ENCODE measurements at places on chromosomes 2 and 18.

- no peak for DNase-seq
Observed at GRCh38 chr2:47592381-47592780, 189.4 kb downstream of the MSH2 start.

DNA sequence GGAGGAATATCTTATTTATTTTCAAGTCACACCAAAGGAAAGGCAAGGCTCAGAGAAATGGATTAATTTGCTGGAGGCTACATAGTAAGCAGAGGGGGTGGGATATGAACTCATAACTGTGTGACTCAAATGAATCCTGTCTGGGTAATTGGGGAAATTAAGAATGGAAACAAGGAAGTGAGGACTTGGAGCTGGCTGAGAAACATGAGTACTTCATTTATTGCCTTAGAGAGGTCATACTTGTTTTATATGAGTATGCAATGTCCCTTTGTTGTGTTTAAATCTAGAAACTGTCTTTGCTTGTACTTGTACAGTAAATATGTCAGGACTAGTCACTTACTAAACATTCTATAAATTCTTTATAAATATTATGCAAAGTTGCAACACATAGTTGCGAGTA is 2166.7 kb upstream of the PIK3C3 start:
- no peak for DNase-seq

GRCh38 chr2:56185582-56186046 is 1.8 kb downstream of the CCDC85A start:
- no peak for DNase-seq

GRCh38 chr18:48785091-48785614 is 165.6 kb downstream of the SMAD7 start:
- no peak for DNase-seq

- no peak for DNase-seq
Observed at GRCh38 chr2:65960953-65961352, 474.0 kb upstream of the MEIS1 start.

GRCh38 chr2:101386599-101387150 is 628 bp downstream of the CREG2 start:
- DNase-seq: no peak

DNA sequence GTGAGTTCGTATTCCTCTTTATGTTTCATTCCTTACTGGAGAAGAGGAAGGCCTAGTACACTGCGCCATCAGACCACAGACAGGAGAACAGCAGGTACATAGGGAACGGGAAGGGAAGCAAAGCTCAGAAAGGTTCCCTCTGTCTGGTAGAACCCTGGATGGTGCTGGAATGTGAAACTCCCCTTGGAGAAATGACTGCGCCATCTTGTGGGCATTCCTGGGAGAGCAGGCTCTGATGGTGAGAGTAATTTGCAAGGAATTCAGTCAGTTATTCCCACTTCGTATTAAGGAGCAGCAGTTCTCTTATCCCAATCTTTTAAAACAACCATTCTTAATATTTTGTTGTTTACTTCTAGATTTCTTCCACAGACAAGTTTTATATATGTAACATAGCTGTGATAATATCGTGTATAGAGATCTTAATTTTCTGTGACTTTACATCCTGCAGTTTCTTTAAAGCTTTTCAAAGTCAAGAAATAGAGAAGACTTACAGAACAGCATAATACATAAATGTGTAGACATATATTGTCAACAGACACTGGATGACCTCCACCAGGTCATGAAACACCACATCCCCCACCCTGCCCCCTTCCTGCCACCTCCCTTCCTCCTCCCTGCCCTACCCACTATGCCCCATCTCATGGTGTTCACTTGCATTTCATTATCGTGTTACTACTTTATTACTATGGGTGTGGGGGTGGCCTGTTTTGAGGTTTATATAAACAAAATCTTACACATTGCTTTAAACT is 83.9 kb downstream of the ARHGEF4 start:
- DNase-seq: peak; percentile 45

DNA sequence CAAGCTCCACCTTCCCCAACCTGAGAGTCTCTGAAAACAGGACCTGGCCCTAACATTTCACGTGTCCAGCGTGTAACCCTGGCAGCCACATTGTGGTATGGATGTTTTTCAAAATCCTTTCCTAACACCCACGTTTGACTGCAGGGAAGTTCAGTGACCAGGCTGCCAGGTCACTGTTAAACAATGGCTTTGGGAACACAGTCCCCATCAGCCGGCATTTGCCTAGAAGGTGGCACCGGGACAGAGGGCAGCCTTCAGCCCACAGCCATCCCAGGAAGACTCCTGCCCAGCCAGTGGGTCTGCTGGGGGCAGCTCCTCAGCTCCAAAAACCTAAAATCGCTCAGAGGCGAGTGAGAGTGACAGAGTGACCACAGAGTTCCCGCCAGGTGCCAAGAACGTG is 140.2 kb downstream of the SH3BP4 start:
- DNase-seq: no peak

DNA sequence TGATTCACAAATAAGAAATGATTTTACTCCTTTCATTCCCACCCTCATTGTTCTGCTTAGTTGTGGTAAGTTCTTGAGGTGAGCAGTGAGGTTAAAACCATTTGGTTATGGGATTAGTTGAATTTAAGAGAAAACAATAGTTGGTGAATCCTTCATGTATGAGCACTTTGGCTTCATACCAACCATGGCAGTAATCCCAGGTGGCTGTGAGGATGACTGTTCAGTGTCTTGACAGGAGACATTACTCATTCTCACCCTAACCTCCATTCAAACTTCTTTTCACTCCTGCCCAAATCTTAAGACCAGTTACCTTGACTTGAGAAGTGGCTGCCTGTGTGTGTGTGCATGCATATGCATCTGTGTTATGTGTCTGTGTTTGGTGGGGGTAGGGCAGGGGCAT is 143.1 kb downstream of the SETBP1 start:
- DNase-seq: no peak

GRCh38 chr2:199914372-199914958 is 3.4 kb downstream of the C2orf69 start:
- DNase-seq: no peak

DNA sequence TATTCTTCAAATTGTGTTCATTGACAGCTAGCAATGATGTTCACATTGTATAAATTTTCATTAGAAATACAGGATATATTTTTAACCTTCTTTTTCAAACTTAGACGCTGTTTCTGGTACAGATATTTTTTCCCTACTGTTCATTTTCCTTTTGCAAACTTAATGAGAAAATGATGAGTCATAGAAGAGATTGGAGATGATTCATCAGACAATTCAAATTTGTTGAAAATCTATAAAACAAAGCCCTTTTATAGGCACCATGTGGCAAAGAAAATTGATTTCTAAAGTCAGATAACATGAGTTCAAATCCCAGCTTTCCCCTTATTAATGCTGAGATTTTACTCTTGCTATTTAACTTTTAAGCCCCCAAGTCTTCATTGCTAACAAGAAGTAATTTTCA is 728.8 kb upstream of the DDX18 start:
- no peak for DNase-seq

- no peak for DNase-seq
Observed at GRCh38 chr2:102951249-102951648, 189.4 kb downstream of the TMEM182 start.

DNA sequence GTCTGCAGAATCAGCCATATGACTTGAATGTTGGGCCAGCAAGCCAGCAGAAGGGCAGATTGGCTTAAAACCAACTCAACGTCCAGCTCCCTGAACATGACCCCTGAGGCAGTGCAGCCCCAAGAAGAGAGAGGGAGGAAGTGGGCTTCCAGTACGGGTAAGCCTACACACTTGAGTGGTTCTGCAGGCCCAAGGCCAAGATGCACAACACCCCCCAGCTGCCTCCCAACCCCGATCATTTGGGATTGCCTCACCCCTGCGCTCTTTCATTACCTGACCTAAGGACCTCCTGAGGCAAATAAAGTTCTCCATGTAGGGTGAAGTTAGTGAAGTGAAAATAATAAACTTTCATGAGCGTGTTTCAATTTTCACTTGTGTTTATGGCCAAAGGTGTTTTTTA is 536.0 kb downstream of the TNS1 start:
- DNase-seq: no peak

DNA sequence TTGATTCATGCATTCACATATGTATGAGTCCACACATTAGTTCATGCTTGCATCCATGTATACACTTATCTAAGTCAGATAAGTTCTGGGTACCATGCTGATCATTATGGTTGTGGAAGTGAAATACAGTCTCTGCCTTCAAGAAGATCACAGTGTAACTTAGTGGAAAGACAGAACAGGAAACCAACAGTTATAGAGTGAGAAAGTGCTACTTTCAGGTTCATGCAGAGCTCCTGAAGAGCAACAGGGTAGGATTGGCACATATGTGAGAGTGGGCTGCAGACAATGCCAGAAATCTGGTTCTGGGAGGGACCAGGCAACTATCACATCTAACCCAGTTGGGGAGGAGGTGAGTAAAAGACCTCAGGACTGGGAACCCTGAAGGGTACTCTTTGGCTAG is 35.4 kb upstream of the PGAP1 start:
- no peak for DNase-seq

- DNase-seq: no peak
Observed at GRCh38 chr2:240503848-240504247, 53.9 kb downstream of the ANKMY1 start.

DNA sequence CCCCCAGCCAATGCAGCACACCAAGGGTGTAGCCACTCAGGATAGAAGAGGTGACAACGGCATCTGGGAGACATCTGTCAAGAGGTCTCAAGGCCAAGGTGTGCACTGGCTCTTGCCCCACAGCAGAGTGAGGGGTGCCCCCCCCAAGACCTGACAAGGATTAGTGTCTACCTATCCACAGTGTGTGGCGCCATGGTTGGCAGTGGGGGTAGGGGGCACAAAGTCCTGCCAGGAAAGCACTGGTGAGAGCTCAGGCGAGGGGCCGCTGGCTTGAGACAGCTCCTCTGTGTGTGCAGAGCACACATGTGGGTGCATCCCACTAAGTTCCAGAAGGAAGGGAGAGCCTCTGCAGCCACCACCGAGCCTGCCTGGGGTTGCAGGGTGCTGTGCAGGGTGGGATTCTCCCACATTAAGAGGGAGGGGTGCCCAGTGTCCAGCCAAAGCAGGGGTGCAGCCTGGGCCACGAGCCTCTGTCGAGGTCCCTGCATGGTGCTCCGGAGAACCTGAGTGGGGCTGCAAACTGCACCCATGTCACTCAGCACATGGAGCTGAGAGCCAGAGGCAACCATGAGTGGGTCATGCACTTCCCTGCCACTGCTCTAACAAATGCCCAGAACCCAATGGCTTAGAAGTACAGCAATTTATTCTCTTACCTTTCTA is 311.2 kb upstream of the HDAC4 start:
- no peak for DNase-seq

- DNase-seq: no peak
Observed at GRCh38 chr2:197113275-197113711, 186.8 kb upstream of the PGAP1 start.

- DNase-seq: no peak
Observed at GRCh38 chr18:69102959-69103358, 297.7 kb upstream of the DOK6 start.

GRCh38 chr2:224751996-224752698 is 36.0 kb upstream of the CCDC195 start:
- DNase-seq: no peak

- no peak for DNase-seq
Observed at GRCh38 chr2:195022508-195022830, 634.6 kb upstream of the SLC39A10 start.

DNA sequence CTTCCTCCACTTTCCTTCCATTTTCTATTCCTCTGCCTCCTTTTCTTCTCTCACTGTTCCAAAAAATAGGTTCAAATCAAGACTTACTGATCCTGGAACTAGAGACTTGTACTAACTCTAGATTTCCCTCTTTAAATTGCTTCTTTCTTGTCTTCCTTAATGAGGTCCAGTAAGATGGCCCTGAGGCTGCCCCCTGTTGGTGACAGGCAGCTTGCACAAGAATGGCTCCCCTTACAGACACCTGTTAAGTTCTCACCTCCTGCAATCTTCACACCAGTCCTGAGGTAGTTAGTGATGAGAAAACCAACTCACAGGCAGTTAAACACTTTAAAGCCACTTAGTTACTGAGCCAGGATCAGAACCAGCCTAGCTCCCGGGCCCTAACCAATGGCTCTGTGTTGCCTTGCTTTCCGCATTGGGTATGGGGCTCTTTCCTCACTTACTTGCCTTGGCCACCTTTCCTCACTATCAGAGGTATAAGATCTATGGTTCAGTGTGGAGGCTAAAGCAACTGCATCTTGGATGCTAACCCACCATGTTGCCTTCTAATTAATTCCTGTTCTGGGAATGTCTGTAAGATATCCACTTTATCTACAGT is 130.6 kb downstream of the AKAIN1 start:
- DNase-seq: no peak

DNA sequence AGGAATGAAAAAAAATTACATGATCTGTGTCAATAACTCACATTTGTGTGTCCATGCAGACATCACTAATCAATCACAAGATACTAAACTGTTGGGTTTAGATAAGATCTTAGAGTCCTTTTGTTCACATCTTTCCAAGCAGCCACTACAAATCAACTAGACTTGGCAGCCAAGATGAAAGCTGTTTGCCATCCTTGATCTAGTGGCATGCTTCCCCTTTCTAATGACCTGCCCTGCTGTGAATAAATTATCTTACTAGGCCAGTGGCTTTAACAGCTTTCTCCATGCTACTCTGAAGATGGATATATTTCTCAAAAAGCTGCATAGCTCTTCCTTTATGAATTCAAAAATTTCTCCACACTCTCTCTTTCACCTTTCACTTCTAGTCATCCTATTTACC is 1338.0 kb upstream of the ACVR2A start:
- DNase-seq: no peak

- no peak for DNase-seq
Observed at GRCh38 chr2:191642541-191642940, 35.4 kb upstream of the NABP1 start.

DNA sequence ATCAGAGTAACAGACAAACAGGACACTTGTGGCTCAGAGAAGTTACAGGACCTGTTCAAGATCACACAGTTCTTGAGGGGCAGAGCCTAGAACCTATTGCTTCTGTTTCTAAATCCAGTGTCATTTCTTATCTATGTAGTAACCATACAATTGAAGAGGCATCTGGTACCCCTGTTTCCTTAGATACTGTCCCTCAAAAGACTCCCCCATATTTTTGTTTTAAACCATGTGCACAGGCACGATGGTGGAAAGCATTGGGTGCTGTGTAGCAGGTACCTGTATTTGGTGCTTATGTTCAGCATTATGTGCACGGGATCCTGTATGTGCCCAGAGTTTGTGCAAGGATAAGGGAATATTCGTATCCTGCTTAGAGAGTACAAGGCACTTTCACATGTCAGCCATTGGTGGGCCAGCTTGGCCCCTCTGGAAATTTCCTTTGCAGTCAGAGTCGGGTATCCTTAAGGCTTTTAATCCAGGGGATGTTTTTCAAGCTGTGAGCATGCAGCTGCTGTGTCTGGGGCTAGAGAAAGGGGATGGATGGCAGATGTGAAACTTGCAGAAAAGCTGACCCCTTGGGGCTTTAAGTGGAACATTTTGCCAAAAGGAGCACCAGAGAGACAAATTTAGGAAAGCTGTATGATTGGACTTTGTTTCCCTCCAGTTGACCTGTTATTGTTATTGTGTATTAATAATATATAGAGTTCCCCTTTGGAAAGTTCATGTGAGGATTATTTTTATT is 2.1 kb downstream of the LBH start:
- DNase-seq: no peak

Data from effector CD4-positive, alpha-beta T cell (primary cell).